ENCODE measurements at places on chromosomes 2 and 18.
A peak's percentile ranks its signal among the peaks of the same experiment; 100 is the strongest.

DNA sequence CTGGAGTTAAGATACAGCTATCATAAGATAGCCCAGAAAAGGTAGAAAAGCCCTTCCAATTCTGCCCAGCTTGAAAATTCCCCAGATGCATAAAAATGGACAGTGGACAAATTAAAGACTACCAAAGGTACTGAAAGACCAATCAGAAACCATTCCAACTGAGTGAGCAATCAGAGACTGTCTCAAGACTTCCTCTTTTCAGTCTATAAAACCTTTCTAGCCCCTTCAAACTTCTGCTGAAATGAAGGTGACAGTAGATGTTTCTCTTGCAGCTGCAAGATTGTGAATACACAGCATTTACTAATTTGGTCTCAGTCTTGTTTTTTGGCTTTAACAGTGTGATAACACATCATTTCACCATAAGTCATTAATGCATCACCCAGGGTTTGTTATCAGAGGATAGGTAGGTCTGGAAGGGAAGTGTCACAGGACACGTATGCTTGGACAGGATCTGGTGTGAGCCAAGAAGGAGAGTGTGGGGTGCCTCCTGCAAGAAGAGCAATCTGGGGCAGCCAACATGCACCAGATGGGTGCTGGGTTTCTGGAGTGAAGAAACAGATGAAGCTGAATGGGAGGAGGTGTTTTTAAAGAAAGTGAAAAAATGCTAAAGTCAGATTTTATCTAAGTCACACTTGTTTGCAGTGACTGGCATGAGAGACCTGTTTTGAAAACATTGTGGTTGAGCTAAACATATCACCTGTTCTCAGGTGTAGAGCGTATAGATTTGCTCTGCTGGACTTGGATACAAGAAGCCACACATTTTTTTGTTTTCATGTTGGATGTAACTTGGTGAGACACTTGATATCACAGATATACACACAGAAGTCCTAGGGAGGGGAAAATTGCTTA lies 75.3 kb upstream of the DDX18 start:
- DNase-seq: no peak

DNA sequence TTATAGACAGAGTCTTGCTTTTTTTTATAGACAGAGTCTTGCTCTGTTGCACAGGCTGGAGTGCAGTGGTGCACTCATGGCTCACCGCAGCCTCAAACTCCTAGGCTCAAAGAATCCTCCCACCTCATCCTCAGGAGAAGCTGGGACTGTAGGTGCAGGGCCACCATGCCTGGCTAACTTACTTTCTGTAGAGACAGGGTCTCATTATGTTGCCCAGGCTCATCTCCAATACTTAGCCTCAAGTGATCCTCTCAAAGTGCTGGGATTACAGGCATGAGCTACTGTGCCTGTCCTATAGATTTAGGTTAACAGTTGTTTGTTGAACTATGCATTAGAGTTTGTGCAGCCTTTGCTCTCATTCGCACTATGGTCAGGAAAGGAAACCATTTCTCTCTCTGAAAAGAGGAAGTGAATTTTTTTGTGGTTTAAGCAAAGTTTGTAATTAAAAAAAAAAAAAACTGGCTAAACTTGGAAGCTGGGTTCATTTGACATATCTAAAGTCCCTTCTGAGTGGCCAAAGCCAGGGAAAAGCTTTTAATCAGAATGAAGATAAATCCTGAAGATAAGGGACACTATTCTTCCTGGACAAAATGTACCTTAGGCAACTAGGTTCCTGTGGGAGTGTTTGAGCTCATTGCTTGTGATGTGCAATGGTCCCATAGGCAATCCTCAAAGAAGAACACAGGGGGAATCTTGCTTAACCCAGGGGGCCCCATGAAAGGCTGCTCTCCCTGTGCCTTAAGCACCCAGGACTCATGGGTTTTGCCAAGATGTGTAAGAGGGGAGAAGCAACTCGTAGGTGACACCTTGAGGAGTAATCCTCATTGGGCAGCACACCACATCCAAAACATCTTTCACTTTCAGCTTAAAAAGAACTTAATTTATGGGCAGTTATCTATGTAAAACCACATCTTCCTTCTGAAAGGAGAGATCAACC lies 201.7 kb downstream of the MREG start:
- DNase-seq: no peak

DNA sequence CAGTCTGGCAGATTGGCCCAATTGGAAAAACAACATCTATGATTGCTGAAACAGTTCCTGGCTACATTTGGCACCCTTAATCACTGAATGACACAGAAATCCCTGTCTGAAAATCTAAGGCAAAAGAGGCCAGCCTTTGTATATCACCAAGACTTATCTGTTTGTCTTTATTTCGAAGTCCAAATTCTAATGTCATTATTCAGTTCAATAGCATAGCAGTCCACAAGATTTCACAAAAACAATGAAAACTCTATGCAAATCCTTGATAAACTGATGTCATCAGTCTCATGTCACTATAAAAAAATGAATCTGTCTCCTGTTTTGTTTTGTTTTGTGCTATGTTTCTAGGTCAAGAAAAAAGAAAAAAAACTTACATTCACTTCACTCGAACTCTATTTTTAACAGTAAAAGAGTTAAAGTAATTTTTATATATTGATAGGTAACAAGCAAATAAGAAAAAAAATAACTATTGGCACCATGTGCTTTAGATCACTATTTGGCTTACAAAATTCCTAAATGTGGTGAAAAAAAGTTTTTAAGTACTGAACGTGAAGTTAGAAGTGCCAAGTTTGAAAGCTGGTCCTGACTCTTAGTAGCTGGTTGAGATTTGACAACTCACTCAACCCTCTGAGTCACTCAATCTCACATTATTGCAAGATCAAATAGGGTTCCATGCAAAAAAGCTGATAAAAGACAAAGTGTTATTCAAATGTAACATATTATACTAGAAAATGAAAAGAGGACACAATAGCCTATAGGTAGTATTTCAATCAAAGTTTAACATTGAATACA lies 359.3 kb downstream of the IRS1 start:
- DNase-seq: no peak

DNA sequence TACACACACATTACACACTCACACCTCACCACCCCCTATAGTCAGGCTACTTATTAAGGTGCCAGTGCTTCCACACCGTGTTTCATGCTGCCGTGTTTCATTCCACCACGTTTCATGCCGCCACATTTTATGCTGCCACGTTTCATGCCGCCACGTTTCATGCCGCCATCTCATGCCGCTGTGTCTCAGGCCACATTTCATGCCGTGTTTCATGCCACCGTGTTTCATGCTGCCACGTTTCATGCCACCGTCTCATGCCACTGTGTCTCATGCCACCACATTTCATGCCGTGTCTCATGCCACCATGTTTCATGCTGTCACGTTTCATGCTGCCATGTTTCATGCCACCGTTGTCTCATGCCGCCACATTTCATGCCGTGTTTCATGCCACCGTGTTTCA lies 65.1 kb downstream of the MBOAT2 start:
- no peak for DNase-seq

DNA sequence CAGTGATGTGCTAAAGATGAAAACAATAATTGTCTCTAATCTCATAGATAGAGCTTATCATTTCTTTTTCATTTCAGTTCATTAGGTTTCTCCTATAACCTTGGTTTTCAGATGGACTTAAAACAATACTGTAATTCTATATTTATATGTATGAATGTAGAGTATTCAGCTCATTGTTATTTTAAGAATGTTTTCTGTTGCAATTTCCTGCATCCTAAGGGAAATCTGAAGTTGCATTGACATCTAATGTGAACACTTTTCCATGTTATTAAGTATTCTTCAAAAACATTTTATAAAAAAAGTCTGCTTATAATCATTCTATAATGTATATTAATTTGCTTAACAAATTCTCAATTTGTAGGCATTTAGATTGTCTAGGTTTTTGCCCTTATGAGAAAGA lies 288.9 kb downstream of the XIRP2 start:
- no peak for DNase-seq

GRCh38 chr2:14632133-14632936 lies at the start of gene LRATD1:
Gene LRATD1 (plus strand): TSS chr2:14632717. CDS start chr2:14633980, 1,263 bp downstream.
- DNase-seq: peak; percentile 22

DNA sequence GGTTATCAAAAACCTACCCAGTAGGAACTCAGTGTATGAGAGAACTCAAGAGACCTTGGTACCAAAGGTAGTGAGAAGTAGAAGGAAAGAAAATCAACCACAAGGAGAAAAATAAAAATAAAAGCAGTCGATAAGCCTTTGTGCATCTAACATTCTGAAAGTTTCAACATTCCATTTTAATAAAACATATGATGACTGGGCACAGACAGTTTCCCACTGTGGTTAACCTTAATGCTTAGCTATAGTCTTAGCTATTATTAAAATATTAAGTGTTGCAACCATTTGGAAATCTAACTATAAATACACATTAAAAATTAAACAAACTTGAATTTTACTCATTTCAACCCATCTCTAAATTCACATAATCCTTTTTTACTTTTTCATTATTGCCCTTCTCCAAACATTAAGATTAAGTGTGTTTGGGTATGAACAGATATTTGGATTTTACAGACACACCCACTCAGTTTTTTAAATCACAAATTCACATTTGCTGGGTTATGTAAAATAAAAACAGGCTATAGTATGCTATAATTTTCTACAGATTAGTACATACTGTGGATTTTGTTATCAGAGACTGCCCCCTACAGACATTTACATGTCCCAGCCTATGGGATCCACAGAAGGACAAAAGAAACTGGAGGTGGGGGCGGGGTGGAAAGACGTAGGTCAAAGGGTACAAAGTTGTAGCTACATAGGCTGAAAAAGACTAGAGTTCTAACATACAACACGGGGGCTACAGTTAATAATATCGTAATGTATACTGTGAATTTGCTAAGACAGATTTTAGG lies 32.8 kb downstream of the SRBD1 start:
- no peak for DNase-seq

GRCh38 chr2:136081582-136082210 lies 36.3 kb downstream of the CXCR4 start:
- DNase-seq: no peak

DNA sequence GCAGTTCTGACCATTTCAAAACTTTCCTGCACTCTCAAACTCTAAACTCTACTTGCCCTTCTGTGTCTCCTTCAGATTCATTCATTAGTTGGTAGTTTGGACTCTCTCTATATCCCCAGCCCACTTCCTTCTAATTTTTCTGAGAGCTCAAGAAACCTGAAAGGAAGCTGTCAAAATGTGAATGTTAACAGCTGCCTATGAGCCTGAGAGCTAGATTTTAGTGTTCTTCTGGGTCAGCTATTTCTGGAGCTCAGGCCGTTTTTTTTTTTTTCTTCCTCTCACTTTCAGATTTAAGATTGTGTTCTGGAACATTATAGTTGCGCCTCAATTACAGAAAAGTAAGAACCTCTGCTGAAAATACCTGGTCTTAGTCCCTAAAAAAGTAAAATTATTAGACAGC lies 73.1 kb downstream of the RTN4 start:
- DNase-seq: no peak

DNA sequence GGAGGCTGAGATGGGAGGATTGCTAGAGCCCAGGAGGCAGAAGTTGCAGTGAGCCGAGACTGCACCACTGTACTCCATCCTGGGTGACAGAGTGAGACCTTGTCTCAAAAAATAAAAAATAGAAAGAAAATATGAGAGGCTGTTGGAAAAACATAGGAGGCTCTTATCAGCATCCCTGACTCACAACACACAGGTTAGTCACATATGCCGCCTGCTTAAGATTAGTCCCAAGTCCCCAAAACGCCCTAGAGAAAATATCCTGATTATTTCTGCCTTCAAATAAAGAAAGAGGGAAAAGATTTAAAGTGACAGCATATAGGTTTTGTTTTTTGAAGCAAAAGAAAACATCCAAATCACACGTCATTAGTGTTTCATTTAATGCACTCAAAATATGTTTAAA lies 29.8 kb upstream of the GALM start:
- no peak for DNase-seq
